Activated CD4-positive, alpha-beta memory T cell treated with anti-CD3 and anti-CD28 coated beads, Interleukin-2, amount 10 ng/mL, durations not matched to agents 7 days and 5 days (primary cell): ENCODE measurements at places on chromosomes 4 and X. TPM values are rescaled to one million over a fixed set of nuclear protein-coding genes. Genes with fewer than 3 reads are reported as not detected.

USP38 gene
- 27.9 TPM for total RNA-seq

MAGEA8 gene
- not detected for total RNA-seq

PLA2G12A gene
- 13.2 TPM for total RNA-seq

RNF150 gene
- not detected for total RNA-seq
